ENCODE measurements at places on chromosomes 16 and 17.

- DNase-seq: no peak
Observed at GRCh38 chr16:88534638-88535190, 35.5 kb upstream of the ZC3H18 start.

DNA sequence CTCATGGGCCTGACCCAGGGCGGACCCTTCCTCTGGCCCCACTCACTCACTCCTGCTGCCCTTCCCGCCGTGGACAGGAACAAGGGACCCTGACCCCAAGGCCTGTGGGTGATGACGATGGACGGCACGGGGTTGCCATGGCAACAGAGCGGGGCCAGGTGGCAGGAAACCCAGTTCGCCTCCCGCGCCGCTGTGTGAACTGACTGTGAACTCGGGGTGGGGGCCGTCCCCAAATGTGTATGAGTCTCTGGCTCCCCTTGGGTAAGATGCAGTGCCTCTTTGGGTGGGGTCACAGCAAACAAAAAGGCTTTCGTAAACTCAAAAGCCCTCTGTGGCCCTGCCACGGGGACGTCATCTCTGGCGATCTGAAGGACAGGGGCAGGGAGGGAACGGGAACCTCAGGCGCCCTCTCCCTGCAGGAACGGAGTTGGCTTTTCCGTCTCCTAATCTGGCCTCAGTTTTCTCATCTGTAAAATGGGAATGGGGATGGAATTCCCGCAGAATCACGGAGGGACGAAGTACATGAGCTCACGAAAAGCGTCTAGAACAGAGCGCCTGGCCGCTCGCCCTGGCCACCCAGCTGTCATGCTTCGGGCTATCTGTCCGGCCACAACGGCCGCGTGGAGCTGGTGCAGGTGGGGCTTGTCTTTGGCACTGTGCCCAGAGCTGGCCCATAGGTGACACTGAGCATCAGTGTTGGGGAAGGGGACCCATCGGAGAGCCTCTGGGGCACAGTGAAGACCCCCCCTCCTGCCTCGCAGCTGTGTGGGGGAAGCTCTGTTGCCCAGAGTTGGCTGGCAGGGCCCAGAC lies 44.9 kb upstream of the PABPN1L start:
- DNase-seq: no peak

DNA sequence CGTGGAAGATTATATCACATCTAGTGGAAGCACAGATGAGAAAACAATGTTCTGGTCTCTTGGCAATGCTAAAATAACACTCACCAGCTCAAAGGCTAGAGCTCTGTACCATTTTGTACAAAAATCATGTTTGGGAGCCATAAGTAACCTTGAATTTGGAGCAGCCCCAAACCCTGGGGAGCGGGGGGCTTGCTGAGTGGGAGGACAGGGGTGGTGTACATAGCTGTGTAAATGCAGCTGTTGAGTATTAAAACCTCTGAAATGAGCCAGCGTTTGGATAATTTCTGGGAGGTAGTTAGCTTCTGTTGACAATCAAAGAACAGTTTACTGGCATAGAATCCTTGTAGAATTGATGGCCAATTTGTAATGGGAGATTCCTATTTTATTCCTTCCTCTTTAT lies 4.3 kb downstream of the MYH8 start:
- DNase-seq: no peak

DNA sequence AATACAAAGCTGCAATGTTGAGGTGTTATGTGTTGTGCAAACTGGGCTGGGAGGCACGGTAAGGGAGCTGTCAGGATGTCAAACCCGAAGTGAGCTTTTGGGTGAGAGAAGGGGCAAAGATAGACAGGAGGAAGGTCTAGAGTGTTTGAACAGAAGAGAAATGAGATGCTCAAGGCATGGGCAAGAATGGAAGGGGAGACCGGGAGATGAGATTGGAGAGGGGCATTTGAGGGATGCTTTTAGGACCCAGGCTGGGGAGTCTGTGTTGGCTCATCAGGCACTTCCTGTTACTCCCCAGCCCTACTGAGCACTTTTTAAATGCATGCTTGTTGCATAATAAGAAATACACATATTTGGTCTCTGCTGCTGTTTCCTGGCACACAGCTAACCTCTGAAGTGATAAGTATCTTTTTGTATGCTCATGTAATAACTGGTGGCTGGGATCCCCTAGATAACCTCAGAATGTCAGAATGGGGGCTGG lies 13.7 kb downstream of the UNC45B start:
- DNase-seq: no peak

GRCh38 chr17:68903286-68903685 lies 51.9 kb downstream of the ABCA8 start:
- DNase-seq: no peak

GRCh38 chr16:12276576-12276975 lies 300.0 kb downstream of the SNX29 start:
- DNase-seq: no peak

- DNase-seq: no peak
Observed at GRCh38 chr16:56814537-56815432, 50.2 kb upstream of the SLC12A3 start.

- DNase-seq: no peak
Observed at GRCh38 chr17:82977606-82978005, 101.8 kb upstream of the METRNL start.

- DNase-seq: no peak
Observed at GRCh38 chr17:41785091-41785858, 1.2 kb downstream of the JUP start.

GRCh38 chr17:9220398-9221146 lies 199.3 kb downstream of the NTN1 start:
- DNase-seq: no peak

- DNase-seq: no peak
Observed at GRCh38 chr16:31489616-31490584, 7.0 kb downstream of the SLC5A2 start.

DNA sequence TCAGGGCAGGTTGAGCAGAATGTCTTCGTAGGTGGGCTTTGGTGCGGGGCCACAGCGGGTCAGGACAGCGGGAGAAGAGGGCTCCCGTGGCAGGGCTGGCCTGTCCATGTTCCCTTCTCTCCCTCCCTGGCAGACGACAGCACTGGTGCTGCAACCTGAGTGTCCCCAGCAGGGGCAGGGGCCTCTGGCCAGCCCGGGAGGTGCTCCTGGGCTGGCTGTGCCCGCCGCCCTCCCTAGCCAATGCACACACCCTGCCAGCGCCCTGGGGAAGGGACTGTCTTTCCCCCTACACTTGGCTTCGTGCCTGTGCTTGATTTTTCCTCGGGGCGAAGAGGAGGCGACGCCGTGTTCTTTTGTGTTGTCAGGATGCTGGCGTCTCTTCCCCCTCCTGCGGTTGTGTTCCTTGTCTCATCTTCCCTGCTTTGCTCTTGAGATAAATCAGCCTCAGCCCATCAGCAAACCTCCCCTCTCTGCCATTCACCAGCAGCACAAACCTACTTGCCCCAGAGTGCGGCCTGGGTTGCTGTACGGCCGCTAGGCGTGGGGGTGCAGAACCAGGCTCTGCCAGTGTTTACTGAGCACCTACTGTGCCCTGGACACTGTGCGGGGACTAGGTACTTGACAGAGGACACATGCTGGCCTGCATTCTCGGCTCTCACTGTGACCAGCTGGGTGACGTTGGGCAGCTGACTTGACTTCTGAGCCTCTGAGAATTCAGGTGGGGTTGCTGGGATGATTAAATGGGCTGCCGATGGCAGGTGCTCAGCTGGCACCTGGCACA lies 237.3 kb upstream of the CIBAR2 start:
- no peak for DNase-seq

- no peak for DNase-seq
Observed at GRCh38 chr16:86403085-86403484, 107.2 kb upstream of the FOXF1 start.

DNA sequence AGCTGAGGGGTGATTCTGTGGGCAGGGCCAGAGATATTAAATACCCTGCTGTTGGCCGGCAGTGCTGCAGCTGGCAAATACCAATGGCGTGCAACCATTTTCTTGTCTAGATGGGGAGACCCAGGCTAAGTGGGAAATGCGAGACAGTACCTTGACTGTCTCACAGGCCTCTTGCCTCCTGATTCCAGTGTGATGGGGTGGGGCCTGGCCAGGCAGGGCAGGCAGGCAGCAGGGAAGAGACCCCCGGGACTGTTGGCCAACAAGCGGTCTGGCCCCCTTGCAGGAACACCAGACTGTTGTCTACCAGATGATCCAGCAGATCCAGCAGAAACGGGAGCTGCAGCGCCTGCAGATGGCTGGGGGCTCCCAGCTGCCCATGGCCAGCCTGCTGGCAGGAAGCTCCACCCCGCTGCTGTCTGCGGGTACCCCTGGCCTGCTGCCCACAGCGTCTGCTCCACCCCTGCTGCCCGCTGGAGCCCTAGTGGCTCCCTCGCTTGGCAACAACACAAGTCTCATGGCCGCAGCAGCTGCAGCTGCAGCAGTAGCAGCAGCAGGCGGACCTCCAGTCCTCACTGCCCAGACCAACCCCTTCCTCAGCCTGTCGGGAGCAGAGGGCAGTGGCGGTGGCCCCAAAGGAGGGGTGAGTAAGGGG lies 5.7 kb upstream of the CISD3 start:
- DNase-seq: no peak

- DNase-seq: no peak
Observed at GRCh38 chr17:35214192-35214591, 20.0 kb upstream of the SLC35G3 start.

GRCh38 chr17:82548681-82549303 lies 29.3 kb downstream of the FOXK2 start:
- no peak for DNase-seq

DNA sequence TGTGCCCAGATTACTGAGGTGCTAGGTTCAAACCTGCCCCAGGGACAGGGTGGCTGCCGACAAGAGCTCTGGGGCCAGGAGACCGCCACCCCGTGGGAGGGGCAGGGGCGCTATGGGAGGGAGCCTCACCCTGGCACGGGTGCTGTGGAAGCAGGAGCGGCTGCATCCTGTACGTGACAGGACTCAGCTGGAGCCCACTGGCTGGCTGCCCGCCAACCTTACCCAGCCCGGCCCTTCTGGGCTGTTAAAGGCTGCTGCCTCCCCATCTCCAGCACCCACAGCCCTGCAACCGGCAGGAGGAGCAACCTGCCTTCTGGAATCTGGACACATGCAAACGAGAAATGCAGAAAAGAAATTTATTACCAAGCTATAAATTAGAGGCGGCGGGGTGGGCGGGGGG lies 11.2 kb downstream of the PAM16 start:
- DNase-seq: no peak

DNA sequence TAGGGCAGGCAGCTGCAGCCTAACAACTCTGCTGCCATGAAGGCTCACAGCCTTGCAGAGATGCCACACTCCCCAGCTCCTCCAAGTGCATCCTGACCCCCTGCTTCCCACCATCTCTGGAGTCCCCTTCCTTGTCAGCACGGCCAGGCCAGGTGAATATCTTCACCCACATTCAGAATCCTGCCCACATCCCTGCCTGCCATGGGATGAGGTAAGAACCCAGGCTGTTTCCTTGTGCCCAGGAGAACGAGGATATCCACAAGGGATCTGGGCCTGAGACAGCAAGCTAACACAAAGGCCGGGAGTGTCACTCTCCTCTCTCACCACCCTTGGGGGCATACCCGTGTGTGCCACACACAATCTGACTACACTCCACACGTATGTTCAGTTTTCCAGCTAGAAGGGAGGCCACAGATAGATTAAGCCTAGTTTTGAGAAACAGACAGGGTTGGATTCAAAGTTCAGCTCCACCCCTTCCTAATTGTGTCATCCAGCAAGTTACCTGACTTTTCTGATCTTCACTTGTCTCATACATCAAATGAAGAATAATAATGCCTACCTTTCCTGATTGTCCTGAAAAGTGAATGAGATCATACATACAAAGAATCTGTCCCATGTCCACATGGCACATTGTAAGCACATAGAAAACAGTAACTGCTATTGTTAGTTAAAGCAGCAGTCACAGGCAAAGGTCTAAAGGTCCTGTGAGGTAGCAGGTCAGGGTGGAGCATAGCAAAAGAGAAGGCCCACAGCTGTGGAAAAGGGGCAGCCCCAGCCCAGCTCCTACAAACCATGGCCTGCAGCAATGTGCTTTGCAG lies 17.4 kb upstream of the SUPT4H1 start:
- no peak for DNase-seq

DNA sequence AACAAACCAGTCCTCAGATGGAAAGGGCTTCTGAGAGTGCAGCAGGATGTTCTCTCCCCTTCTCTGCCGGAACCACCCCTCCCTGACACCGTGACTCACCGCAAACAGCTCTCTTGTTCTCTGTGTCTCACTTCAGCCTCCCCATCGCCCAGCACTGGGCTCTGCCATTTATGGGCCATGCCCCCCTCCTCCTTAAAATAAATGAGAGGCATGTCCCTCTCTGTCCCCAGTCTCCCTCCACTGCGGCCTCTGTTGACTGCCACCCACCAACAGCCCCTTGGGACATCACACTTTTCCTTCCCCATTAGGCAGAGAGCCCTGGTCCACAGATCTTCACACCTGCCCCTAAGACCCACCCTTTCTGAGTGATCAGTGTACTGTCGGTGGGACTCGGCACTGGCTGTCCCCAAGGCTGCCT lies 6.3 kb downstream of the CCDC102A start:
- DNase-seq: no peak

DNA sequence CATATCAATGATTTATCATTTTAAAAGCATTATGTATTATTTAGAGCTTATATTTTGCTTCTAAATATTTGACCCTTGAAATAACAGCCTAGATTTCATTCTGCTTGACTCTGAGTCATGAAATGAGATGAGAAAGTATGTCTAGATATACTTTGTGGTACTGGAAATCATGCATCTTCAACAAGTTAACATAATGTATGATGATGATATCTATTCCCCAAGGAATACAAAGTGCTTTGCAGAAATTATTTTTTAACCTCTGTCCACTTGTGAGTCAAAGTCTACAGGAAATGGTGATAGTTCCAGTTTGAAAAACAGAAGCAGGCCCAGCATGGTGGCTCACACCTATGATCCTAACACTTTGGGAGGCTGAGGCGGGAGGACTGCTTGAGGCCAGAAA lies 36.1 kb downstream of the GOSR1 start:
- no peak for DNase-seq

DNA sequence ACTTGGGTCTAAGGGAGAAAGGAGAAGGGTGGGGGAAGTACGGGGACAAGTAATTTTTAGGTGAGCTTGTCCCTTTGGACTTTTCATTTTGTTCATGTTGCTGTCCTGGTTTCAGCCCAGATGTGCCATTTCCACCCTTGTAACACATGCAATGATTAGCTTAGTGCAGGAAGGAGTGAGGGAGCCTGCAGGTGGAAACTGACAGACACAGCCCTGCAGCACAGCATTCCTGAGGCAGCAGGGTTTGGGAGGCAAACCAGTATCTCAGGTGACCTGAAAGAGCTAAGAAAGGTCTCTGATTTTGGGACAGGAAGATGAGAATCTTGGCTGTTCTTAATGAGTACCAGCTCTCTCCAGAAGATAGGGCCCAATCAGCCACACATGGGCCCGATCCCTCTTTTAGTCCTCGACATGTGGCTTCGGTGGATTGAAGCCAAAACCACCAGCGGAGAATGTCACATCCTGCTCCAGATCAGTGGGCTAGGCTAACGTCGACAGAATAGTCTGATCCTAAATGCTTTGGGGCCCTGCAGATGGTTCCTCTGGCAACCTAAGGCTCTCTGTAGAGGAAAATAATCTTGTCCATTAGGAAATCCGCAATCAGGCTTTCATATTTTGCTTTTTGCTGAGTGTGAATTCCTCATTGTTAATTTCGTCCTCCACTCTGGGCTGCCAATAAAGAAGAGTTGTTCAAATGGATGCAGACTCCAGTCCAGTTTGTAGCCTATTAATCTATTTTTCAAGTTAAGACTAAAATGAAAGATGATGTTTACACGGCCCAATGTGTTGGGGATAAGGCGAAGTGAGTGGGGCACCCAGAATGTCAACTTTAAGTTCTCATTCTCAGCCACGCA lies 3.8 kb upstream of the RNF157 start:
- DNase-seq: no peak

Data from NCI-H1048 (cell line).